ENCODE measurements at places on chromosomes 5 and 9. TPM values are rescaled to one million over a fixed set of nuclear protein-coding genes. Genes with fewer than 3 reads are reported as not detected.

Gene TMEM171
- 0.68 TPM for total RNA-seq

Gene RUFY1
- total RNA-seq: 26.0 TPM

Gene TEX48
- not detected for total RNA-seq

Gene GAPT
- not detected for total RNA-seq

Gene SYK
- total RNA-seq: 28.4 TPM

Gene RMND5B
- 36.4 TPM for total RNA-seq

Gene URM1
- total RNA-seq: 19.5 TPM

Gene ADAMTS16
- not detected for total RNA-seq

Gene F2RL2
- not detected for total RNA-seq

Gene PMPCA
- total RNA-seq: 40.7 TPM

Gene EGFLAM
- total RNA-seq: 0.93 TPM

Gene SLC34A3
- total RNA-seq: under 0.01 TPM

Gene GZMA
- total RNA-seq: not detected

Gene GCNT4
- total RNA-seq: 3.4 TPM

Gene ADAMTSL2
- total RNA-seq: under 0.01 TPM

Gene SPATA6L
- total RNA-seq: 2.7 TPM

Gene PRR16
- total RNA-seq: 0.36 TPM

Gene SPEF2
- 2.3 TPM for total RNA-seq

Gene ZDHHC11
- total RNA-seq: 5.0 TPM

Gene QRFP
- total RNA-seq: not detected

Gene SHISAL2B
- total RNA-seq: not detected

Gene ABO
- total RNA-seq: not detected

Gene DIAPH1
- 114 TPM for total RNA-seq

All from nasal cavity respiratory epithelium epithelial cell of viscerocranial mucosa (primary cell).